NT2/D1 (cell line): ENCODE measurements at places on chromosomes 5 and 9.
A peak's percentile ranks its signal among the peaks of the same experiment; 100 is the strongest.

- peak; percentile 47 for DNase-seq
Observed at GRCh38 chr9:5869315-5870019, 21.2 kb upstream of the MLANA start.

- DNase-seq = no peak
Observed at GRCh38 chr5:139561655-139562451, 714 bp downstream of the UBE2D2 start.

GRCh38 chr9:105359892-105360291 is 87.9 kb upstream of the FSD1L start:
- DNase-seq = no peak

- DNase-seq = no peak
Observed at GRCh38 chr9:5920860-5921328, 30.2 kb downstream of the MLANA start.

DNA sequence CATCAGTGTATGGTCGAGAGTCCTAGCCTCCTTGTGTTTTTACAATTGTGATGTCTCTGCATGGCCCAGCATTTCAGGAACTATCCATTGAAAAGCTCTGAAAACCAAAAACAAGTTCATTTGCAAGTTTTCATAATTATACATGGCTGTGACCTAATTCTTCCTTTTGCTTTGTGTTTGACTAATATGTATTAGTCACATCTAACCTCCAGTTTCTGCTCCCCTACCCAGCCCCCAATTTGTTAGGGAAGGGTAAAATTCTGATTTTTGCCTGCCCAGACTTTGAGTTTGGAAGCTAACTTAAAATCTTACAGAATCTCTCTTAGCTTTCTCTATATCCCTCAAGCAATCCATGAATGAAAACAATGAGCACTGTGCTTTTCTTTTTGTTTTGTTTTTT is 128.2 kb upstream of the SEMA6A start:
- DNase-seq = no peak

DNA sequence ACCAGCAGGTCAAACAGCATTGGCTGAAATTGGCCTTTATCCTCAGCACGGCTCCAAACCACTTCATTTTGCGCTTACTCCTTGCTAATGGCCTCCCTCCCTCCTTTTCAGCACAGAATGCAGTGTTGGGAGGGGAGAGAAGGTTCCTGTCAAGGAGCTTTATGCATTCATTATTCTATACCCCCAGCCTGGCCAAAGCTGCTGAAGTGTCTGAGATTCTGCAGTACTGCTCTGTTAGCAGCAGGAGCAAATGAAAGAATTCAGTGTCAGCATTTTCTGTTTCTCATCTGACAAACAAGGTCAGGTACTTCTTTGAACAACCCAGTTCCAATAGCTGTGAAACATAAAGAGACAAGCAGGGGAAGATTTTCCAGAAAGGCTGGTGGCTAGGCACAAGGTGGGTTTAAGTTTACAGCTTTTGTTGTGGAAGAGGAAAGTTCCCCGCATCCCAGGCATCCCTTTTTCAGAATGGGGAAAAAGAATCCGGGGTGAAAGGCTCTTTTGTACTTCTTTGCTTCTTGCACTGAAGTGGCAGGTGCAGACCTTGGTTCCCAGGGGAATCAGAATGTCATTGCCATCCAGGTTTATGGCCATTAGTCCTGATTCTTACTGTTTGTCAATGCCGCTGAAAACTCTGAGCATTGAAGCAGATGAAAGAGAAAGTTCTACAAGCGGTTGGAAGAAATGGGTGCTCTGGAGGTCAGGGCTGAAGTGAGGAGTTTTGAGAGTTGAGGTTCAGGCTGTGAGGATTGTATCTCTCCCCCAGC is 109.3 kb upstream of the APC start:
- no peak for DNase-seq

GRCh38 chr5:120942596-120943350 is 478.7 kb downstream of the PRR16 start:
- peak; percentile 2 for DNase-seq

- DNase-seq = no peak
Observed at GRCh38 chr5:11293523-11293922, 532.5 kb upstream of the DAP start.

- DNase-seq = no peak
Observed at GRCh38 chr5:132979367-132979940, 16.0 kb upstream of the AFF4 start.

DNA sequence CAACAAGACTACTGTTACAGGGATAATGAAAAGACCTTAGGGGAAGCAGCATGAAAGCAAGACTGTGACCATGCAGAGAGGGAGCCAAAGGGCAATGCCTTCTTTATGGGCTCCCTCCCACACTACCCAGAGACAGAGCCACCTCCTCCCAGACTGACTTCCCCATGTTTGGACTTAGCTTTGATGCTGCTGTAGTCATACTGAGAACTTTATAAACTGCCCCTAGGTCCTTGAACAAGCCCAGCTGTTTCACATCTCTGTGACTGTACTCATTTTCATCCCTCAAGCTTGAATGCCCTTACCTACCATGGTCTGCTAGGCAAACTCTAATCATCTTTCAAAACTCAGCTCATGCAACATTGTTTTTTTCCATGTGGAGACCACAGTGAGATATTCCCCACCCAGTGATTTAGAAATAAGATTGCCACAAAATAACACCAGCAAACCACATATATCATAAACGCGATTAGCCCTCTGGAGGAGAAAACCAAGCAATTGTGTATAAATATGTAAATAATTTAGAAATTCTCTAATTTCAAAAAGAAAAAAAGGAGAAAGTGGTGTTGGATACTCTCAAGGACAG is 23.4 kb upstream of the FAM169A start:
- DNase-seq = no peak

DNA sequence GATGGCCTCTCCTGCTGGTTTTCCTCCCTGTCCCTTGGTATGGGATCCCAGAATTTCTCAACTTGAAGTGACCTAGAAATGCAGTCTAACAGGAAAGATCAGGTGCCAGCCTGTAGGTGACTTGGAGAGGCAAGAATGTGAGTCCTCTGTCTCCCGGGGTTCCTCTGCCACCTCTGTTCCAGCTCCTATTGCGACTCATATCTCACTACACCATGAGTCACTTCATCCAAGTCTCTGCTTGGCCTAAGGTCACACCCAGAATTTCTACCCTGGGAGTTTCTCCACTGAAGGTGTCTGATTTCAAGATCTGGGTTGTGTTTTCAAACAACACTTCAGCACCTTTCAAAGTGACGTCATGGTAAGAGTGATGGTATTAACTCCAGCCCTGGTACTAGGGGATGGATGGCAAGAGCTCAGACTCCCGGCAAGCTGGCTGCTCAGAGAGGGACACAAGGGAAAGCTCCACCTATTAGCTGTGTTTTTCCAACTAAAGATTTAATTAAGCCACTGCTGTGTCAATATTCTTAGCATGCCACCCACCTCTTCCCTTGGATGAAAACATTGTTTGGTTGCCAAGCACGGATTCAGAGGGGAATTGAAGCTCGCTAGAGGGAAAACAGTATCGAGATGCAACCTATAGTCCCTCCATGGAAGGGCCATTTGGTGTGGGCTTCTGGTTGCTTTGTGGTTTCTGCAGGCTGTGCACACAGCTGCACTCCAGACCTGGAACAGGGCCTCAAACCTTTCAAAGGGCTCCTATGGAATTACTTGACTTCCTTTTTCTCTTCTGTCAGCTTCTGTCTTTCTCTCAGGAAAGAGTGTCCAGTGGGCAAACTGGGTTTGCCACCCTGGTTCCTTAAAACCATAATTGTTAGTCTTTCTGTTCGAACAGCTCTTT is 205.7 kb downstream of the GAS1 start:
- DNase-seq = no peak

DNA sequence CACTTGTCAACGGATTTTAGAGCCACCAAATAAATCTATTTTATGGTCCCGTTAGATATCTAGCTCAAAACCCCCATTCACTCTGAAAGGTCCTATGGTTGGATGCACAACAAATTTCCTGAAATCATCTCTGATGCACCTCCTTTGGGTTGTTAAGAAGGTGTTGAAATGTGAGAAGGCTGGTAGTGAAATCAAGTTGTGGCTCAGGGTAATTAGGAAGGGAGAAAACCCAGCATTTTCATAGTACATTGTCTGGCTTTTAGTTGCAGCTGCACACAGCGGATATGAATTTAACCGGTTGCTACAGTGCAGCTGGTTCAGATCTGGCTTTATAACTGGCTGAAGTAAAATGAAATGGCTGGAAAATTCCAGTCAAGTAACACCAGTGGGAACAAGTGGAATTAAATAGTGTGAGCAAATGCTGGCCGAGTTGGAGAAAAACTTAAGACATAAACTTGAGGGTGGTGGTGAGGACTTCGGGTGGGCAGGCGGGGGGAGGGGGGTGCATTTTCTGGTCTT is 17.6 kb downstream of the RGMB start:
- DNase-seq = no peak

- DNase-seq = no peak
Observed at GRCh38 chr9:93007529-93008058, 50.9 kb upstream of the SUSD3 start.

- no peak for DNase-seq
Observed at GRCh38 chr5:168260353-168261226, 30.9 kb upstream of the WWC1 start.

DNA sequence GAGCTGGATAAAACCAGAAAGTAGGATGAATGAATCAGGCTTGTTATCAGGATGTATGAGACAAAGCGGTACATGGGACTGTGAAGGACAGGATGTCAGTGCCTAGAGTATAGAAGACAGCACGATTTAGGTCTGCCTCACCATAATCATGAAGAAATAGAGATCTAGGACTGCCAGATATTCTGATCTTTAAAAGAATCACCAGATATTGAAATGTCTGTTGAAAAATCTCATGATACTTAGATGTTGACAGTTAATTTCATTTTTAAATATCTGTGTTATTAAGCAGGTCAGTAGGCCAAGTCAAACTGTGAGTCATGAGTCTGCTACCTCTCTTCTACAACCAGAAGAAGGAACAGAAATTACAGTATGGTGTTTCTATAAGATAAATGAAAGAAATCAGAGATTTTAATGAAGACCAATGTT is 65.0 kb downstream of the ST8SIA4 start:
- DNase-seq = no peak

GRCh38 chr5:149207831-149208230 is 63.8 kb upstream of the AFAP1L1 start:
- DNase-seq = no peak

DNA sequence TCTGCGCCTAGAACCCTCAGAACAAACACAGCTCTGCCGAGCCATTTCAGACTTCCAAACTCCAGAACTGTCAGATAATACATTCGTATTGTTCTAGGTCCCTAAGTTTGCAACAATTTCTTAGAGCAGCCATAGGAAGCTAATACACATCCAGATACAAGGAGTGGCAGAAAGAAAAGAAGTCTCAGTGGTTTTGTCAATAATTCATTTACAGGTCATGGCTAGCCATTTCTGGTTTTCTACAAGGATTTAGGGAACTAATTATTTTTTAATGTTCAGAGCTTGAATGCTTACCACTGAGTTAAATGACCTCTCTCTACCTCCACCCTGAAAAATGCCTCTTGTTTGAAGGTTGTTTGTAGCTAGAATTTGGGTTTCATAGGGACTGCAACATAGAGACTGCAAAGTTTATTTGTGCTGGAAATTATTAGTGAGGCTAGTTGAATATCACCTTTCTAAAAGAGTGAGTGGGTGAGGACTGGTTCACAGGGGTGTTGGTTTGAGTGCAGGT is 15.5 kb upstream of the ERMP1 start:
- DNase-seq = no peak

- no peak for DNase-seq
Observed at GRCh38 chr5:96821260-96821916, 13.6 kb upstream of the ERAP1 start.

- no peak for DNase-seq
Observed at GRCh38 chr9:108816037-108816436, 39.7 kb downstream of the ACTL7B start.

- DNase-seq = no peak
Observed at GRCh38 chr5:107508097-107508496, 162.6 kb downstream of the EFNA5 start.

GRCh38 chr5:150285114-150285513 is 4.5 kb downstream of the CAMK2A start:
- DNase-seq = no peak

DNA sequence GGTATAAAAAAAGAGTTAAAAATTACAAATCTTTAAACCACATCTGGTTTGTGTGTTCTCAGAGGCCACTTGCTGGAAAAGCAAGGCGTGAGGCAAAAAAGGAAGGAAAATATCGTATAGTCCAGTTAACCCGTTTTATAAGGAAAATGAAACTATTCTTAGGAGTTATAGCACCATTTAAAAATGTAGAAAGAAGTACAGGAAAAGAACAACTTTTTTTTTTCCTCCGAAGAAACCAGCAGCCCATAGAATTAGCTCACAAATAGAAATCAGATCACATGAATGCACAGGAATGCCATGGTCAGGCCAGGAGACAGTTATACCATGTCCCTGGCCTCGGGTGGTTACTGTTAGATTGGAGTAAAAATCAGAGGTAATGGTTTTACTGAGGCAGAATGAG is 241.6 kb downstream of the FBXL7 start:
- DNase-seq = no peak

- DNase-seq = peak; percentile 84
Observed at GRCh38 chr9:134067904-134068743, at the start of gene BRD3. Gene BRD3, minus strand, starts transcription at chr9:134068026. Its CDS starts 14,549 bp downstream, at chr9:134053477.
